ENCODE measurements at places on chromosomes 16 and 17.
A peak's percentile ranks its signal among the peaks of the same experiment; 100 is the strongest.

- no peak overlapping the region for H3K27ac ChIP-seq
- peaks cover 1% of the 10 kb centered on the region for H3K36me3 ChIP-seq
- no peaks in the 10 kb centered on the region for H3K27me3 ChIP-seq
- H3K4me3 ChIP-seq: no peak overlapping the region
- H3K4me1 ChIP-seq: peaks cover 24% of the 10 kb centered on the region
Observed at GRCh38 chr17:17699491-17699890, 18.2 kb downstream of the RAI1 start.

- no peak overlapping the region for H3K4me3 ChIP-seq
- peaks cover 2% of the 10 kb centered on the region for H3K4me1 ChIP-seq
- H3K27me3 ChIP-seq: no peaks in the 10 kb centered on the region
Observed at GRCh38 chr16:4381072-4381934, 9.7 kb downstream of the VASN start.

DNA sequence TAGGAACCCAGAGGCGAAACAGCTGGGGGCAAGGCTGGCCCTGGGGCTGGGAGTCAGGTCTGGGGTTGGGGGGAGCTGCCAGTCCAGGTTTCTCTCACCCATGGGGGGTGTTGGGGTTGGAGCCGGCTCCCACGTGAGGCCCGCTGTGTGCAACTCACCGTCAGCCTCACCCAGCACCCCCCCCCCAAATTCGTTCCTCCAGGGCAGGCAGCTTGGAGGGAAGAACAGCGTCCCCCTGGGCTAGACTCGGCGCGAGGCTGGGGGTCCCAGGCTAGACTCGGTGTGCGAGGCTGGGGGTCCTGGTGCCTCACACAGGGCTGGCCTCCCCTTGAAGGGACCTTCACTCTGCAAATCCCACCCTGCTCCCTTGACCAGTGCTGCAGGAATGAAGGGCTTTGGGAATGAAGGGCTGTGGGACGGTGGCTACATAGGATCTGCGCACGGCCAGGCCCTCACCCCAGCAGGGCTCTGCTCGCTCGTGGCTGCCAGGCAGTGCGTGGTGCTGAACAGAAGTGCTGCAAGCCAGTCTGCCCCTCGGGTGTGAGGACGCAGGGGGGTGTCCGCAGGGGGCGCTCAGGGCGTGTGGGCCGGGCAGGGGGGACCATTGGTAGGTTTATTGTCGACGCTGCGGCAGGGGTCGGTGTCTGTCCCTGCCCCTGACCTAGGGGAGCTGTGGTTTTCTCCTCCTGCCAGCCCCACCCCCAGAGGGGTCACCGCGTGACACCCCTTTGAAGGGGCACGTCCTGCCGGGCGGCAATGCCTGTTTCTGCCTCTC lies 74.7 kb downstream of the KLHDC4 start:
- H3K27ac ChIP-seq: no peak overlapping the region
- no peak overlapping the region for H3K4me3 ChIP-seq

GRCh38 chr16:30740364-30741251 lies 7.6 kb upstream of the PHKG2 start:
- peaks cover 21% of the 10 kb centered on the region for H3K36me3 ChIP-seq
- H3K4me1 ChIP-seq: peaks cover 3% of the 10 kb centered on the region
- no peak for DNase-seq
- peak overlapping the region; percentile 3 for H3K27ac ChIP-seq
- no peaks in the 10 kb centered on the region for H3K27me3 ChIP-seq

GRCh38 chr17:81703747-81704654 lies 834 bp downstream of the MRPL12 start:
- no peaks in the 10 kb centered on the region for H3K27me3 ChIP-seq
- peak overlapping the region; percentile 85 for H3K27ac ChIP-seq
- no peak for DNase-seq
- H3K36me3 ChIP-seq: peaks cover 23% of the 10 kb centered on the region
